GM12878 (cell line): ENCODE measurements at places on chromosomes 11 and 22. TPM values are rescaled to one million over a fixed set of nuclear protein-coding genes. Genes with fewer than 3 reads are reported as not detected.

- no peak overlapping the region for H3K27ac ChIP-seq
- no peaks in the 10 kb centered on the region for H3K27me3 ChIP-seq
- H3K4me1 ChIP-seq, result no peaks in the 10 kb centered on the region
- H3K36me3 ChIP-seq, result no peaks in the 10 kb centered on the region
- no peak overlapping the region for H3K4me3 ChIP-seq
These were observed 382.5 kb downstream of the TBC1D22A start for GRCh38 chr22:47144791-47145425.

- no peak overlapping the region for H3K27ac ChIP-seq
- H3K4me1 ChIP-seq, result peaks cover 5% of the 10 kb centered on the region; the same call in 1 of the 2 replicates
- no peaks in the 10 kb centered on the region for H3K36me3 ChIP-seq
- no peak for DNase-seq
These were observed 101.2 kb upstream of the RAG2 start for GRCh38 chr11:36699271-36699670.

DNA sequence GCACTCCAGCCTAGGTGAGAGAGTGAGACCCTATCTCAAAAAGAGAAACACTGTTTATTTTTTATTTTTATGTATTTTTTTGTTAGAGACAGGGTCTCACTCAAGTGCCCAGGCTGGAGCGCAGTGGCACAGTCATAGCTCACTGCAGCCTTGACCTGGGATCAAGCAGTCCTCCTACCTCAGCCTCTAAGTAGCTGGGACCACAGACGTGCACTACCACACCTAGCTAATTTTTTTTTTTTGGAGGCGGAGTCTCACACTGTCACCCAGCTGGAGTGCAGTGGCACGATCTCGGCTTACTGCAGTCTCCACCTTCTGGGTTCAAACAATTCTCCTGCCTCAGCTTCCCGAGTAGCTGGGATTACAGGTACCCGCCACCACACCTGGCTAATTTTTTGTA, 6.4 kb downstream of the RBX1 start:
- no peaks in the 10 kb centered on the region; the same call in none of the 2 replicates for H3K36me3 ChIP-seq
- H3K27ac ChIP-seq, result no peak overlapping the region
- DNase-seq, result no peak
- H3K4me3 ChIP-seq, result no peak overlapping the region
- H3K27me3 ChIP-seq, result no peaks in the 10 kb centered on the region

SPTBN2 gene
- total RNA-seq, result 0.69 and 0.98 TPM in 2 replicates

KDELR3 gene
- 0.18 and 0.19 TPM in 2 replicates for total RNA-seq

- DNase-seq, result no peak
- no peak overlapping the region for H3K4me3 ChIP-seq
- H3K27me3 ChIP-seq, result no peaks in the 10 kb centered on the region; the same call in 1 of the 2 replicates
- no peaks in the 10 kb centered on the region for H3K4me1 ChIP-seq
These were observed 190.7 kb downstream of the SNX19 start for GRCh38 chr11:130725421-130726233.

MMP27 gene
- total RNA-seq, result not detected in 2 replicates

- H3K4me1 ChIP-seq, result peaks cover 4% of the 10 kb centered on the region; the same call in 1 of the 2 replicates
- H3K36me3 ChIP-seq, result no peaks in the 10 kb centered on the region
- H3K4me3 ChIP-seq, result no peak overlapping the region
- no peak for DNase-seq
- H3K27me3 ChIP-seq, result no peaks in the 10 kb centered on the region
- no peak overlapping the region for H3K27ac ChIP-seq
These were observed 131.1 kb downstream of the MED15 start for GRCh38 chr22:20638507-20638870.

STIP1 gene
- total RNA-seq, result 185 and 196 TPM in 2 replicates

ZP1 gene
- total RNA-seq, result not detected in 2 replicates

GRCh38 chr22:21682385-21683175, 16.8 kb downstream of the PPIL2 start:
- H3K27me3 ChIP-seq, result no peaks in the 10 kb centered on the region
- H3K4me3 ChIP-seq, result no peak overlapping the region
- H3K27ac ChIP-seq, result no peak overlapping the region
- H3K4me1 ChIP-seq, result no peaks in the 10 kb centered on the region

MUC2 gene
- total RNA-seq, result 0.11 and 0.23 TPM in 2 replicates

DNA sequence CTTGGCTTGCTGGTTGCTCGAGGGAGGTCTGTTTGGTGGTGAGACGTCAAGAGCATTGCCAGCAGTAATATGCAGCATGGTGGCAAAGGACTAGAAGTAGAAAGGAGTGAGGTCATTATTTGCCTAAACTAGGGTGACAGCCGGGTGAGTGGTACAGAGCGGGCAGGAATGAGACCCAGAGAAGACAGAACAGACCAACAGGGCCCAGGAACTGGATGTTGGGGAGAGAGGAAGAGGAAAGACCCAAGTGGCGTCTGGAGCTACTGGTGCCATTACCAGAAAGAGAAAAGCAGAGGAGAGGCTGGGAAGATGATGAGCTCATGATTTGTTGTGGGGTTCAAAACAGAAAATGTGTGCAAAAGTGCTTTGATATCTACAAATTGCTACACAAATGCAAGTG, 158.7 kb downstream of the ENTHD1 start:
- H3K4me1 ChIP-seq, result no peaks in the 10 kb centered on the region
- no peak for DNase-seq
- 0 out of 2 replicates have a peak, but pooled peaks cover 2% of the 10 kb centered on the region for H3K27me3 ChIP-seq
- H3K36me3 ChIP-seq, result no peaks in the 10 kb centered on the region
- H3K27ac ChIP-seq, result no peak overlapping the region
- no peak overlapping the region for H3K4me3 ChIP-seq

DNA sequence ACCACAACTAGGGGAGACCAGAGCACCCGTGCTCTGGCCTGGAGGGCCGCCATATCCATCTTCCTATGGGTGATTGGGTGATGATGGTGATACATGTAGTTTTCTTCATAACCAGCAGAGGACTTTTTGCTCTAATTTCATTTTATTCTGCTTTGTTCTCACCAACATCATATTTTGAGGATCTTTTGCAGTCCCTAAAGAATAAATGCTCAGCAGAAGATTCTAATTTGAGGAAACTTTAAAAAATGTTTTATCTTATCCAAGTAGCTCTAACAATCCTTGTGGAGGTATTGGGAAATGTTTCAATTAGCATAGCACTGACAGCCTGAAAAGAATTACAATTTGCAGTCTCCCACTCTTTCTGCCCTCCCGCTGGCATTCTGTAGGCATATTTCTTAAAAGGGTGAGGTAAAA, 544.0 kb downstream of the NTM start:
- H3K27ac ChIP-seq, result no peak overlapping the region
- no peaks in the 10 kb centered on the region for H3K4me1 ChIP-seq
- peaks cover 6% of the 10 kb centered on the region for H3K27me3 ChIP-seq
- no peak overlapping the region for H3K4me3 ChIP-seq
- no peak for DNase-seq

C22orf42 gene
- not detected in 2 replicates for total RNA-seq

DNA sequence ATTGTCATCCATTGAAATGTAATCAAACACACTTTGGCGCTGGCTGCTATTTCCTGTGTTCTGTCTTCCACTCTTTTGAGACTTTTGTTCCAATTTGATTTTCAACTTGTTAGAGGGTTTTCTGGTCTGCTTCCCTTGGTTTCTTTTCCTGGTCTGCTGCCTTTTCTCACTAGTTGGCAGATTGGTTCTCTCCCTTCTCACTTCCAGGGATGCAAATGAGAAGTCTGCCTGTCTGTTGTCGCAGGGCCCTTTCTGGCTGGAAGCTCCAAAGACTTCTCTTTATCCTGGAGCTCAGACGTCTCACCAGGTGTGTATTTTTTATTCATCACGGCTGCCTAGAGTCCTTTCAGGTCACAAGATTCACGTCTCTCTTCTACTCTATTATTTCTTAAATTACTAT, 84.0 kb downstream of the RPS6KA4 start:
- no peaks in the 10 kb centered on the region for H3K36me3 ChIP-seq
- peaks cover 11% of the 10 kb centered on the region for H3K4me1 ChIP-seq
- no peak overlapping the region for H3K27ac ChIP-seq
- H3K4me3 ChIP-seq, result no peak overlapping the region

- no peaks in the 10 kb centered on the region for H3K4me1 ChIP-seq
- no peaks in the 10 kb centered on the region for H3K27me3 ChIP-seq
- no peak for DNase-seq
- no peak overlapping the region for H3K27ac ChIP-seq
- no peak overlapping the region for H3K4me3 ChIP-seq
These were observed 22.7 kb upstream of the TMPRSS5 start for GRCh38 chr11:113728814-113729213.

TSKU gene
- 1.2 and 1.5 TPM in 2 replicates for total RNA-seq

GRCh38 chr22:30753701-30754100, 59.0 kb downstream of the OSBP2 start:
- H3K4me1 ChIP-seq, result no peaks in the 10 kb centered on the region
- no peaks in the 10 kb centered on the region for H3K27me3 ChIP-seq
- no peak overlapping the region for H3K27ac ChIP-seq

APOBEC3H gene
- 7.5 and 9.4 TPM in 2 replicates for total RNA-seq

- H3K36me3 ChIP-seq, result no peaks in the 10 kb centered on the region
- H3K27me3 ChIP-seq, result no peaks in the 10 kb centered on the region
- no peak overlapping the region for H3K27ac ChIP-seq
- DNase-seq, result no peak
These were observed 992.3 kb downstream of the BRD1 start for GRCh38 chr22:48835364-48835763.

GRCh38 chr22:19518635-19519034, 5.6 kb downstream of the CLDN5 start:
- no peaks in the 10 kb centered on the region for H3K27me3 ChIP-seq
- no peak overlapping the region for H3K4me3 ChIP-seq
- no peak for DNase-seq
- H3K27ac ChIP-seq, result no peak overlapping the region
- no peaks in the 10 kb centered on the region for H3K4me1 ChIP-seq

- no peak overlapping the region for H3K27ac ChIP-seq
- H3K27me3 ChIP-seq, result no peaks in the 10 kb centered on the region
- no peaks in the 10 kb centered on the region for H3K4me1 ChIP-seq
- DNase-seq, result no peak
- H3K4me3 ChIP-seq, result no peak overlapping the region
- H3K36me3 ChIP-seq, result no peaks in the 10 kb centered on the region
These were observed 270.3 kb upstream of the KIRREL3 start for GRCh38 chr11:127270851-127271250.

DNA sequence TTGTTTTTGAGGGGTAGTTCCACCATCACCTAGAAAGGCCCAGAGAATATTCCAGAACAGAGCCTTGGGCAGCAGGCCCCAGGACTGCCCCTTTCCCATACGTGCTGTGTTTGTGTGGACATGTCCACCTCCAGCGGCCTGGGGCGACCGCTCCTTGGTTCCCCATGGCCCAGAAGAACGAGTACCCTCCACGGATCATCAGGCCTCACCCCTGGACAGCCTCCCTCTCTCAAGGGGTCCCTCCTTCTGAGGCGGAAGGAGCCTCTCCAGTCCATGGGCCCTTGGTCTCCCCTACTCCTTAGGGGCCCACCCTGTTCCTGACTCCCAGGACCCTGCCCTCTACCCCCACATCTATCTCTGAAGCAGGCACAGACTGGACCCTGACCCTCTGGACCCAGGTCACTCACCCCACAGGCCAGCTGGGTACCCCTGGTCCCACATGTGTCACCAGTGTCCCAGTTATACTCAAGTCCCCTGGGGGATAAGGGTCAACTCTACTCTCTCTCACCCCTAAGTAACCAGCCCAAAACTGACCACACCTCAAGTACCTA, 32.6 kb downstream of the IGLL5 start:
- 0 out of 2 replicates have a peak, but pooled peaks cover 7% of the 10 kb centered on the region for H3K4me1 ChIP-seq
- H3K4me3 ChIP-seq, result no peak overlapping the region
- H3K36me3 ChIP-seq, result no peaks in the 10 kb centered on the region
- no peaks in the 10 kb centered on the region for H3K27me3 ChIP-seq
- no peak overlapping the region for H3K27ac ChIP-seq

OR51E1 gene
- total RNA-seq, result not detected in 2 replicates

DNA sequence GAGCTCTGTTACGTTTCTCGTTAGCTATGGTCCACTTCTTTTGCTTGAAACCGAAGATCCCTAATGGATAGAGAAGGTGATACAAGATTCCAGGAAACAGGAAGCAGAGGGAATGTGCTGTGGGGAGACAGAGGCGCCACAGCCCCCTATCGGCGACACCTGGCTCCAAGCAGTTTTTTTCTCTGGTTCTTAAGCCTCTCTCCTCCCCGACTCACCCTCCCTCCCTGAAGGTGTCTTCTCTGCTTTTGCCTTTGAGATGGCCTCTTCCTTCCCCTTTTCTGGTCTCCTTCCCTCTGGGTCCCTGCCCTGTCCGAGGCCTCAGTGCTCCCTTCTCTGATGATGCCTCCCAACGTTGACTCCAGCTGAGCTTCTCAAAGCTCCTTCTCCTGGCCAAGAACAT, 14.2 kb upstream of the APOBEC3A start:
- H3K4me1 ChIP-seq, result peaks cover 39% of the 10 kb centered on the region
- no peak overlapping the region for H3K27ac ChIP-seq
- H3K4me3 ChIP-seq, result no peak overlapping the region
- H3K27me3 ChIP-seq, result no peaks in the 10 kb centered on the region
- no peak for DNase-seq

- H3K27me3 ChIP-seq, result no peaks in the 10 kb centered on the region
- DNase-seq, result no peak
- no peak overlapping the region for H3K4me3 ChIP-seq
- no peak overlapping the region for H3K27ac ChIP-seq
These were observed 20.8 kb downstream of the CSNK2A3 start for GRCh38 chr11:11332141-11332710.

GRCh38 chr22:41939981-41940831, 6.7 kb downstream of the CENPM start:
- no peaks in the 10 kb centered on the region for H3K27me3 ChIP-seq
- peaks cover 20% of the 10 kb centered on the region for H3K36me3 ChIP-seq
- DNase-seq, result peak; percentile 98
- H3K4me3 ChIP-seq, result no peak overlapping the region
- peaks cover 75% of the 10 kb centered on the region for H3K4me1 ChIP-seq
- peak overlapping the region; percentile 94 for H3K27ac ChIP-seq

- no peak overlapping the region for H3K27ac ChIP-seq
- no peak for DNase-seq
- H3K36me3 ChIP-seq, result no peaks in the 10 kb centered on the region
- H3K4me3 ChIP-seq, result no peak overlapping the region
- no peaks in the 10 kb centered on the region for H3K4me1 ChIP-seq
These were observed 32.5 kb downstream of the WT1 start for GRCh38 chr11:32402836-32403235.

- no peak for DNase-seq
- H3K36me3 ChIP-seq, result no peaks in the 10 kb centered on the region
- no peak overlapping the region for H3K27ac ChIP-seq
- no peaks in the 10 kb centered on the region for H3K27me3 ChIP-seq
- no peak overlapping the region for H3K4me3 ChIP-seq
These were observed 55.2 kb upstream of the MYEOV start for GRCh38 chr11:69238573-69239351.

SLCO2B1 gene
- 1.1 and 1.8 TPM in 2 replicates for total RNA-seq

DNA sequence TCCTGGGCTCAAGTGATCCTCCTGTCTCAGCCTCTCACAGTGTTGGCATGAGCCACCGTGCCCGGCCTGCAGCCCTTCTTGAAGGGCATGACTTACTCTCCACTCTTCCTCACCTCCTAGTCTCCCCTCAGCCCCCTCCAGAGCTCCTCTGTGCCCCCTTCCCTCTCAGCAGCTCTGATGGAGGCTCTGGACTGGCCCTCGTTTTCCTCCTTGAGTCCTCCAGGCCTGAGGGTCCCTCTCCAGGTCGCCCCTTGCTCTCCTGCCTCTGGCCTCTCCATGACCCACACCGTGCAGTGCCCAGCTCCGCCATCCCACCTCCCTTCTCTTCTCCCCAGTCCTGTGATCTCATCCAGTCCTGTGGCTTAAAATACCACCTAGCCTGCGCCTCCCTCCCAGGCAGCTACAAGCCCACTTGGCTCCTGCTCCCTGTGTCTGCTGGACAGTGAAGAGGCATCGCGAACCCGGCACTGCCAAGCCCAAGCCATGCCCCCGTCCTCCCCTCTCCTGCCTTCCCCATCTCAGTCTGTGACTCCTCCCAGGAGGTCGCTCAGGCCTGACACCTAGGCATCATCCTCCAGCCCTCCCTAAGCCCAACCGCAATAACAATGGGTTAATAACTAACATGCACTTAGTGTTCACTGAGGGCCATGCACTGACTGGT, 11.9 kb downstream of the KCNJ4 start:
- H3K4me1 ChIP-seq, result no peaks in the 10 kb centered on the region
- peaks cover 2% of the 10 kb centered on the region; the same call in 1 of the 2 replicates for H3K27me3 ChIP-seq
- H3K27ac ChIP-seq, result no peak overlapping the region
- H3K36me3 ChIP-seq, result no peaks in the 10 kb centered on the region
- DNase-seq, result no peak
- H3K4me3 ChIP-seq, result no peak overlapping the region
